ENCODE measurements at places on chromosomes 5 and 9.

GRCh38 chr5:132256086-132256782, 1.3 kb upstream of the PDLIM4 start:
- no peak for DNase-seq

DNA sequence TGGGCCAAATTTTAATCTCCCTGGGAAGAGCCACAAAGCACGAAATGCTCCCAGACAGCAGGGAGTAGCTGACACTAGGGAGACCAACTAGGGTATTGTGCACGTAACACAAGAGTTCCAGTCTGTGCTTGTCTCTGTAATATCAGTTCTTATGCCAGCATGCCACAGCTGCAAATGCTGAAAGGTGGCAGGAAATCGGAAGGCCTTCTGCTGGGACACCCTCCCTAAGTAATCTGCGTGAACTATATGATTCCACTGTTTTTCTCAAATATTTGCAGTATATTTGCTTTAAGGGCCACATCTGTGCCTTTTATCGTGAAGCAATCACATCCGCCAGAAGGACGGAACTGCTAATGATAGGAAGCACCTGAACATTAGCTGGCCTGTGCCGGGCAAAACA, 12.6 kb downstream of the VLDLR start:
- DNase-seq, result no peak

- DNase-seq, result no peak
Observed at GRCh38 chr5:102231693-102232619, 64.1 kb downstream of the SLCO4C1 start.

DNA sequence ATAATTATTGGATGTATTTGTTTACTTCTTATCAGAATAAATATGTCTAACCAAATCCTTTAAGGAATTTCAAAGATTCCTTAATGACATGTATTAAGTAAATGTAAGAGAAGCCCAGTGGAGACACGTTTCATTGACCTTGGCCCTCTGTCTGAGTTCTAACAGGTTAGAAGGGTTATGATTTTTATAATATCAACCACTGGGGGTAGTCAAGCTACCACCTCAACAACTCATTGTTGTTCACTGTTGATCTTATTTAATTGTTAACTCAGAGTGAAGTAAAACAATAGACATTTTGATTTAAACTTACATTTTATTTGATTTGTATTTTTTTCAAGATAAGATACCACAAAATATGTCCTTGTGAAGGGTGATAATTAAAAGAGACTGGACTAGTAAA, 499.2 kb upstream of the COX7C start:
- no peak for DNase-seq

GRCh38 chr5:38780945-38781344, 64.9 kb upstream of the OSMR start:
- peak; percentile 25 for DNase-seq

DNA sequence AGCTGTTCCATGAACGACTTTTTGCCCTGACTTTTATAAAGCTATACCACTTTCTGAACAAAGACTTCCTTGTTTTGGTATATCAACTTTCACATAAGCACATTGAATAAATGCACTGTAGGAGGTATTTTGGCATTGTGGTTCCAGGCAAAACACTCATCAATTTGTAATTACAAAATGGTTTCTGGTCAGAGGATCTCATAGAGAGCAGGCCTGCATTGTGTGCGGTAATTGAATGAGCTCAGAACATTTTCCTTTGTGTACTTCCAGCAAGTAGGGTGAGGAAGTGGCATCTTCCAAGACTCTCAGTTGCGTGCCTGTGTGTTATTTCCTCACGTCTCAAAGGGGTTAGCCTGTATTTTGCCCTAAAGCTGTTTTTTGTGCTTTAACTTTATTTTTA, 89.2 kb downstream of the PDE6A start:
- no peak for DNase-seq

- no peak for DNase-seq
Observed at GRCh38 chr9:123796618-123797484, 133.1 kb downstream of the DENND1A start.

GRCh38 chr5:17157916-17158529, 59.4 kb upstream of the BASP1 start:
- DNase-seq, result peak; percentile 90

- DNase-seq, result peak; percentile 57
Observed at GRCh38 chr5:52800394-52801213, 12.9 kb downstream of the ITGA1 start.

- DNase-seq, result no peak
Observed at GRCh38 chr5:151212406-151212798, 11.5 kb downstream of the CCDC69 start.

DNA sequence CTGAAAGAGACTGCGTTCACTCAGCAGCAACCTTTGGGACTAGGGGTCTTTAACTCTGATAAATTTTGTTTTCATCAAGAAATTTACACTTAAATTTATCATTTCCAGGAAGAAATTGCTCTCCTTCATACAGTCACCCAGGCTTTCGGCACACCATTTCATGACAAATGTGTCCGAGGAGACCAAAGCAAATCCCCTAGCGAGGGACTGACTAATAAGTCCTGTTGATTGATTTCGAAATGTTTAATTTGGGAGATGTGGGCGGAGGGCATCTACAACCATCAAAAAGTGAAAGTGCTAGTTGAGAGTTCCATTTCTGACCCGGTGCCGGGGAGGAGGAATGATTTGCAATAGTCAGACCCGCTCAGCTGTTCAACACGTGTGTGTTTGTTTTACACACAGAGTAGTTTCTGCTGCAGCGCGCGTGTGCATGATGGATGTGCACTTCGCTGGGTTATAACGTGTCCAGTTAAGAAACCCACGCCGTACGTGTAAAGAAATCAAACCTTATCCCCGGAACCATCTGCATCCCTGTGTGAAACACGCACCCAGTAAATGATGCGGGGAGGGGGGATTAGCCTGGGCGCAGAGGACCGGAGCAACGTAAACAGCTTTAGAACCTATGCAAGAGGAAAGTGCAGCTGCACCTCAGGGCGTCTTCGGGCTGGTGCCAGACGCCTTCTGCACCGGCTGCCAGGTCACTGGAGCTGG, 845 bp upstream of the NR4A3 start:
- DNase-seq, result peak; percentile 62

DNA sequence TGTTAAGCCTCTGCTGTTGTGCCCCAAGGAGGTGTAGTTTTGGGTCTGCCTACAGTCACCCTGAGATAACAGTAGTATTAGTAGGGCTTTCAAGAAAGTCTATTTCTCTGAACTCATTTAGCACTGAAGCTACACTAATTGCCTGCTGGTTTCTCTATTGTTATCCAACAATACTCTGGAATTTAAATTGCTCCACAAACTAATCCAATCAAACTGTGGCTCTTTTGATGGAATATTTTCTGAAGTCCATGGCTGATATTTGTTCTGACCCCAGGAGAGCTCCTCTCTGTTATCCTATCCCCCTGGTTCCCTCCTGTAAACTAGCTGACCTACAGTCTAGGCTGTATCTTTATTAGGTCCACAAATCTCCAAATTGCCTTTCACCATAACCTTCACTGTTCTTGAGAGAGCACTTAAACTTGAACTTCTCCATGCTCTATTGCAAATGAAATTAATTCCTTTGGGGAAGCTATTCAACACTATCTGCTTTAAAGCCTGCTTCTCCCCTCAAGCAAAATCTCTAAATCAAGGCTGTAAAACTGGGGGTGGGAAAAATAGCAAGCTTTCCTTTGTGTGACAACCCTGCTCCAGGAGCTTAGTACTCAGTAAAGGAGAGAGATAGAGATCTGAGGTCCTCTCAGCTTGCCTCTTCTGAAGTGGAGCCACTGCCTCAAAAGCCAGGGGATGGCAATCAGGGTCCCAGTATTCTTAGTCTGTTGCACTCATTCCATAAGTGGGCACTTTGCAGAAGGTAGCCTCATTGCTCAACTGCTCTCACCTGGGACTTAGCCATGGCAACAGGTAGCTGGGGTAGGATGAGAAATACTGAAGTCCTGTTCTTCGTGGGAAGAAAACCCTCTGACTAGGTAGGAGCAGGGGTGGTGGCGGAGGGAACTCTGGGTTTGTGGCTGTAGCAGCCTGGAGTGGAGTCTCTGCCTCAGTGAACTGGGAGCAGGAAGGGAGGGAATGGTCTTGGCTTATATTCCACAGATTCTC, 110.9 kb downstream of the MACIR start:
- DNase-seq, result no peak

Data from GM03348 (cell line).